NCI-H1105 treated with DMSO at 0.1 percent for 48 hours (cell line): ENCODE measurements at places on chromosomes 16 and 17.

DNA sequence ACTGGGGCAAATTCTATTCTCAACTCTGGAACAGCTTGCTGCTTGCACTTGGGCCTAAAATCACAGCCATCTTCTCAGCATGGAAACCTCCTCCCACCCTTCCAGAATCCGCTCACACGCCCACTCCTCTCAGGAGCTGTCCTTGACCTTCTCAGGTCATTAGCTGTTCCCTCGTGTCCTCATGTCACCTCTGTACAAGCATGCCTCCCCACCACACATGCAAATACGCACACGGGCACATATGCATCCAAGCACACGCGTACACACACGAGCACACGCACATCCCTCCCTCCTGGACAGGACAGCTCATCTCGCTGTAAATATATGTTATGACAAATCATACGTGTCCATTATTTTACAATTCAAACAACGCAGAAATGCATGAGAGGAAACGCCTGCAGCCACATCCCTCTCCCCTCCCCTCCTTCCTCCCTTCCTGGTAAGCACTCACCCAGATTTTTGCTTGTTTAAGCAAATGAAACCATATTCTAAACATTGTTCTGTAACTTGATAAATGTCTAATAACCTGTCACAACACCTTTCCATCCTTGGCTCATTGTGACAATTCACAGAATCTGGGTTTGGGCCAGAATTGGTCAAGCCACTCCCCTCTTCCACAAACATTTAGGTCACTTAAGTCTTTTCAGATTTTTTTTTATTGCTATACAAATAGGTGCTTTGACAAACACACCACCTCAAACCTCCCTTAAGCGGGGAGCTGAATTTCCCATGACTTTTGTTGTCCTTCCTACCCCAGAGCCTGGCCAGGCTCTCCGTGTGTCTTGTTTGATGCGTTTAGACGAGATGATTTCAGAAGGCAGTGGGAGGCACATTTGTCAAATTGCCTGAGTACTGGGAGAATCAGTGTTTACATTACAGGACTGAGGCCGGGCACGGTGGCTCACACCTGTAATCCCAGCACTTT, 41.7 kb downstream of the DNAH17 start:
- peak; percentile 75 for DNase-seq

DNA sequence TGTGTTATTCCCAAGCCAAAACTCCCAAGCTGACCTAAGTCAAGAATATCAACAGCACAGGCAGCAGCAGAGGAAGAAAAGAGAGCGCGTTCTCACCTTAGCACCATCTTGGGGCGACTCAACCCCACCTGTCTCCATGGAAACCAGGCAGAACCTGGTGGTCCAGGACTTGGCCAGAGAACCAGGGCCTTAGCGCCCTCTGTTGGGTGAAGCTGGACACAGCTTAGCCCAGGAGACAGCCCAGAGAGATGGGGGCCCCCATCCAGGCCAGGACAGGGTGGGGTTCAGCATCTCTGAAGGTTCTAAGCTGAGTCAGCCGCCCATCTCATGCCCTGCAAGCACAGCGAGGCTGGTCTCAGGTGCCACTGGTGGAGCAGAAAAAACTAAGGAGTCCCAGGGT, 60.1 kb upstream of the TMEM132E start:
- peak; percentile 1 for DNase-seq

DNA sequence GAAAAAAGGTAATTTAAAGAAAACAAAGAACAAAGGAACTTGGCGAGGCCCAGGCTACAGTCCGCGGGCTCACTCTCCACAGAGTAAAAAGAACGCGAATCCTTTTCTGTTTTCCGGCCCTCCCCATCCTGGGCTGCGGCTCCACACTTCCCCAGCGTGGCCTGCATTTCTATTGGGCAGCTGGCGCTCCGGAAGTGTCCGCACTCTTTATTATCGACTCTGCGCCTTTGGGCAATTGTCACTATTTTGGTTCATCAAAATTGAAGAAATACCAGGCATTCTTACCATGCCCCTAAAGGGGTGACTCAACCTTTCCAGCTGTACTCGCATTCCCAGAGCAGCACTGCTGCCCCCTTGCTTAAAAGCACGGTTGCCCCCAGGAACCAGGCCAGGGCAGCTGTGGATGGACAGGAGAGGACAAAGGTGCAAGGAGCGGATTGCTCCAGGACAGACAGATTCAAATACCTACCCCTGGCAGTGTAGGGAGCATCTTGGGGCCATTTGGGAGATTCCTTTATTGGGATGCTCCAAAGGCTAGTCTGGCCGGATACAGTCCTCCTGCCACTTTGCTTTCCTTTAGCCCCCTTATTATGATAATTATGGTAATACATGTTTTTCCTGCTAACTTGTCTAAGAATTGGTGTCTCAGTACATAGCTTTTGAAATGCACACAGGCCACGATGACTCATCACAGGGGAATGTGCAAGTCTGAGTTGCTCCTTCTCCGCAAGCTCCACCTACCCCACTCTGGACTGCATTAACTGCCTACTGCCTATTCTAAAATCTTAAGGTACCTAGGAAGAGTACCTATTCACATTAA, 985 bp upstream of the SLFN12 start:
- DNase-seq, result no peak

DNA sequence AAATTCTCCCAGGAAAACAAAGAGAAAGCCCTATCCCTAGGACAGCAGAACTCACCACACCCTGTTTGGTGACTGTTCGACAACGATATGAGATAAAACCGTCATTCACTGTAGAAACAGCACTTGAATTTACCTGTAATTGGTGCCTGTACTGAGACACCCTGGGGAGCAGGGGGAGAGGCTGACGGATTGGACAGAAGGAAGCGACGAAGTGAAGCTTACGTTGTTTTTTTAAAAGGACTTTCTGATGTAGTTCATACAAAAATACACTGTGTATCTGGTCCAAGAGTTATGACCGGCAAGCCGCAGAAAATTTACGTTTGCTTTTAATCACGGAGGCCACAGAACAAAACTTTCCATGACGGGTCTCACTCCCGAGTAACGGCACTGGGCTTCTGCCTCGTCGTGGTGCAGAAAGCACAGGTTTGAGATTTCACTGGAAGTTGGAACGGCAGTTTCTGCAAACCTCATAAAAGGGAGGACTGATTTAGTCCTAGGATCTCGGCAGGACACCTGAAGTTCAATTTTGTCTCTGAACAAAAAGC, 9.7 kb downstream of the NXN start:
- no peak for DNase-seq

DNA sequence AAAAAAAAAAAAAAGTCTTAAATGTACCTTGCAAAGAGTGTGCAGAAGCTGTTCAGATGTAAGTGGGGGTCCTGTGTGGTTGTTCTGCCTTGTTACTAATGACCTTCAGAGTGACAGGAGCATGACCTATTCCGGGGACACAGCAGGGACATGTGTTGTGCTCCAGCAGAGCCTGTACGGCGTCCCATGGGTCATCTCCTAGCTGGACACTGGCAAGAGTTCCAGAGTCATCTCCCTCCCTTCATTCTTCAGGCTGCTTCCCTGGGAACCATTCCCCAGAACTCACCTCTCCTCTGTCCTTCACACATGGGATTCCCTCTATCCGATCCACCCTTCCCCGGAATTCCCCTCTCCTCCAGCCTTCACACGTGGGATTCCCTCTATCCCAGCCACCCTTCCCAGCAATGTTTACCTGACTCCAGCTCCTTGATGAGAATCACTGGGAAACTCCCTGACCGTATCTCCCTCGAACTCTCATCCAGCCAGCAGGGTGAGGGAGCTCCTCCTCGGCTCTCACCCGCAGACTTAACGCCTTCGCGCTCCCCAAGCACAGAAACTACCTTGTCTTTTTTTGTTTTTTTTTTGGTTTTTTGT, 85.8 kb downstream of the MRM3 start:
- no peak for DNase-seq

- DNase-seq, result no peak
These were observed 88.5 kb downstream of the ZFHX3 start for GRCh38 chr16:72959301-72959996.

GRCh38 chr16:84461413-84462295, 42.8 kb downstream of the MEAK7 start:
- DNase-seq, result no peak

GRCh38 chr16:74748616-74749026, 26.0 kb downstream of the FA2H start:
- no peak for DNase-seq

- peak; percentile 48 for DNase-seq
These were observed 62.0 kb upstream of the NUDT7 start for GRCh38 chr16:77660311-77660710.
